CD4-positive, alpha-beta T cell (primary cell): ENCODE measurements at places on chromosomes 3 and 15. TPM values are rescaled to one million over a fixed set of nuclear protein-coding genes. Genes with fewer than 3 reads are reported as not detected.
A peak's percentile ranks its signal among the peaks of the same experiment; 100 is the strongest.

The TFRC gene
- total RNA-seq: 159 TPM

DNA sequence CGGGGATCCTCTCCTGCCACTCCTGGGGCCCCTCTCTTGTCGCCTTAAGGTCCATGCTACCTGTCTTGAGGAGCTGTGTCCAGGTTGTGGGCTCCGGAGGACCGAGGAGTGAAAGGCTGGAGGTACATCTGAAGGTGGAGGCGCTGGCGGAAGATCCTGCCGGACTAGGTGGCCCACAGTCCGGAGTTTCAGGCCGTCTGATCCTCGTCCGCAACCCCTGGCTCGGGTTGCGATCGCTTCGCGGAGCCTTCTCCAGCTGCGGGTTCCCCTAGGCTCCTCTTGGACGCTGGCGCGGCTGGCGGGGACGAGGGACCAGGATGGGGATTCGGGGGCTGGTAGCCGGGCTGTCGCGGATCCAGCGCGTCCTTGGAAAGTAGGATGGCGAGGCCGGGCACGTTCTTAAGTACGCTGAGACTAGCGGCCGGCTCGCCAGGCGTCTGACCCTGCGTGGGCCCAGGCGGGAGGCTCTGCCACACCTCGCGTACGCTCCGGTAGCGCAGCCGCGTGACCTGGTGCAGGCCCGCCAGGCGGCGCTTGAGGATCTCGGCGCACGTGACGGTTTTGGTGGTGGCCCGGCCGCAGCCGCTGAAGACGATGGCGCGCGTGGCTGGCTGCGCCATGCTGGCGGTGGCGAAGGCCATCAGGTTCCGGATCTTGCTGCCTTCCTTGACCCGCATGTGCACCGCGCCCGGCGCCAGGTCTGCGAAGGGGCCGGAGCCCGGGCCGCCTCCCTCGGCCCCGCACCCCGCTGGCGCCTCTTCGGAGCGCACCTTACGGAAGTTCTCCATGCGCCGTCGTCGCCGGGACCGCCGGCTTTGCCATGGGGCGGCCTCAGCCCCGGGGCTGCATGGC, 550 bp downstream of the RPP25 start:
- DNase-seq: peak; percentile 65
- peaks cover 37% of the 10 kb centered on the region for H3K27me3 ChIP-seq
- H3K36me3 ChIP-seq: no peaks in the 10 kb centered on the region
- H3K4me3 ChIP-seq: peak overlapping the region; percentile 25

DNA sequence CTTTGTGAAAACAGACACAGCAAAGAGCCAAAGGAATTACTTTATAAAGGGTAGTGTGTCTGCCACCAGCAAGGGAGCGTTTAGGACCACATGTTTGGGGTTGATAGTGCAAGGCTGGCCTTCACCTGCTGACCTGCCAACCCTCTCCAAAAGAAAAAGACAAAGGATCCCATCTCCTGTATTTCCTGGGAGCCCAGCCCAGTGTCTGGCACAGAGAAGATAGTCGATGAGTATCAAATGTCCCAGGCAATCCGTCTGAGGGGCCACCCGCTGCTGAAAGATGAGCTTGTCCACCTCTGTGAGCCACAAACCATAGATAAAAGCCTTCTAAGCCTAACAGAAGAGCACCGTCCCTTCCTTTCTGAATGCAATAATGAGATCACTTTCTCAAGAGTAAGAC, 154.8 kb upstream of the CTNNB1 start:
- no peaks in the 10 kb centered on the region for H3K36me3 ChIP-seq
- no peak overlapping the region for H3K27ac ChIP-seq
- no peaks in the 10 kb centered on the region for H3K4me1 ChIP-seq
- no peak overlapping the region for H3K4me3 ChIP-seq
- no peaks in the 10 kb centered on the region for H3K27me3 ChIP-seq

GRCh38 chr3:81744366-81744765, 17.1 kb downstream of the GBE1 start:
- H3K27me3 ChIP-seq: no peaks in the 10 kb centered on the region
- no peak overlapping the region for H3K4me3 ChIP-seq
- DNase-seq: no peak
- H3K4me1 ChIP-seq: no peaks in the 10 kb centered on the region

- no peak overlapping the region for H3K27ac ChIP-seq
- no peak for DNase-seq
These were observed 62.1 kb downstream of the EFCAB12 start for GRCh38 chr3:129366312-129366831.
